ENCODE measurements at places on chromosomes 1 and 21.

GRCh38 chr1:74343216-74343615, 108.0 kb downstream of the TNNI3K start:
- no peak for DNase-seq

DNA sequence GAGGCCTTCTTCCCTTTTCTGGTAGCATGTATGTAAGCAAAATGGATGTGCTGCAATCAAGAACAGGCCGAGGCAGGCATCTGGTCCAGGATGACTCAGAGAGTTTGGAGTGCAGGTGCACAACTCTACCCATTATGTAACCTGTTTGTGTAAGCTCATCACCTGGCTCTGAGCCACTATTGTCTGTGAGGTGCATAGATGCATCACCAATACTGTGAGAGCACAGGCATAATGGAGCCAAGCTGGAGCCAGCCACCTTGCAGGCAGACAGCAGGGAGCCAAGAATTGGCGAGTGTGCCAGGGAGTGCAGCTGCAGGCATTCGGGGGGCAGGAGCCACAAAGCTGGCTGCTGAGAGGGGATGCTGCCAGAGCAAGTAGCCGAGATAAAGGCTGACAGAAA, 549.9 kb upstream of the RGS18 start:
- no peak for DNase-seq

DNA sequence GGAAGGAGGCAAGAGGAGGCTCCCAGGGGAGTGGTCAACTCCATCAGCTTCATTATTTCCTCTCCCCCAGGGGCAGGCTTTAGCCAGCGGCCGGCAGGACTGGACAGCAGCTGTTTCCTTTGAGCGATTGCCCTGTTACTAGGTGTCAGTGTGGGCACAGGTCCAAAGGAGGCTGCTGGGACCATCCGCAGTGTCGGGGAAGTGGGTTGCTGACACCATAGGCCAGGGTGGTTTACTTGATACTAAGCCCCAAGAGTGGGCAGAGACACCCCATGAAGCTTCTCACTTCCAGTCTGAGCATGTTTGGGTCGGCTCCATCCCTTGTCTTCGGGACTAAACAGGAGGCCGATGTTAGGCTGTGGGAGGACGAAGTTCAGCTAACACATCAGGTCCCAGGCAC, 63.6 kb downstream of the KAZN start:
- no peak for DNase-seq

- DNase-seq, result no peak
Measured at GRCh38 chr1:153685544-153686340, 7.3 kb downstream of the NPR1 start.

DNA sequence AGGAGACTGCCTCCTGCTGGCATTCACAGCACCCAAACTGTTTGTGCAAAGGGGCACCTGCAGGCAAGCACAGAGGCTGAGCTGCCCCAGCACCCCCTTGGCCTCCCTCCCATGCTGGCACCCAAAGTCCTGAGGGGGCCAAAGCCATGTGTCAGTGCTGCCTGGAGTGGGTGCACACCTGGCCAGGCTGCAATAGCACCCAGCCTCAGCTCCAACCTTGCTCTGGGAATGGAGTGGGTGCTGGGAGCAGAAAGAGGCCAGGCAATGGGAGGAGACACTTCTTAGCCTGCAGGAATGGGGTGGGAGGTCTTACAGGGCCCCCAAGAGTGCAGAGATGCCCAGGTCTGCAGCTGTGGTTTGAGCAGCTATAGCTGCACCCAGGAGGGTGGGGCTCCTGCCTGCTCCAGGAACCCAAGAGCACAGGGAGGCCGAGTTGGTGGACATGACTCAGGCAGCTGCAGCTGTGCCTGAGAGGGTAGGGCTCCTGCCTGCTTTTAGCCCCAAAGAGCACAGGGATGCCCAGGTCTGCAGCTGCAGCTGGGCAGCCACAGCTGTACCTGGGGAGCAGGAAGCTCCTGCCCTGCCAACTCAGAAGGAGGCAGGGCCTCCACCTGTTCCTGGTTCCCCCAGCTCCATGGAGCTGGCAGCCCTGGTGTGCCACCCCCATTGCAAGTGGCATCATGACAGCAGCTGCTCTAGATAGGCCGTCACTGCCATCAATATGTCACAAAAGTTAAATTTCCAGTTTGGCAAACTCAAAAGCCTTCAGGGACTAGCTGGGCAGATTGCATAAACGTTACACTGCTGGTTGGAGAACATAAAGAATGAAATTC, 5.3 kb upstream of the CHD1L start:
- DNase-seq, result no peak

DNA sequence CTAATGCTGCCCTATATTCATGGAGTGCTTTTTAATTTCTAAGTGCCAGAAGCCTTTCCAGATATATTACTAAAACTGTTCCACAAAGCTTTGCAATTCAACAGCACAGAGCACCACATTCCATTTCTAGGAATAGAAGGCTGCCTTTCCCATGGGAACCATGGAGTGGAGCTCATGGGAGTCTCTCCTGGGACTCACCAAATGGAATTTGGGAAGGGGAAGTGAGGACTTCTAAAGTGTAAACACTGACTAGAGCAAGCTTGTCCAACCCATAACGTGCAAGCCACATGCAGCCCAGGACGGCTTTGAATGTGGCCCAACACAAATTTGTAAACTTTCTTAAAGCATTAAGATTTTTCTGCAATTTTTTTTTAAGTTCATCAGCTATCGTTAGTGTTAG, 190.4 kb upstream of the TNR start:
- no peak for DNase-seq

GRCh38 chr1:117396636-117397035, 29.4 kb downstream of the MAN1A2 start:
- DNase-seq, result no peak

- DNase-seq, result no peak
Measured at GRCh38 chr21:18759751-18760161, 356.2 kb upstream of the TMPRSS15 start.

GRCh38 chr1:187721216-187721615, 892.5 kb downstream of the PLA2G4A start:
- no peak for DNase-seq

DNA sequence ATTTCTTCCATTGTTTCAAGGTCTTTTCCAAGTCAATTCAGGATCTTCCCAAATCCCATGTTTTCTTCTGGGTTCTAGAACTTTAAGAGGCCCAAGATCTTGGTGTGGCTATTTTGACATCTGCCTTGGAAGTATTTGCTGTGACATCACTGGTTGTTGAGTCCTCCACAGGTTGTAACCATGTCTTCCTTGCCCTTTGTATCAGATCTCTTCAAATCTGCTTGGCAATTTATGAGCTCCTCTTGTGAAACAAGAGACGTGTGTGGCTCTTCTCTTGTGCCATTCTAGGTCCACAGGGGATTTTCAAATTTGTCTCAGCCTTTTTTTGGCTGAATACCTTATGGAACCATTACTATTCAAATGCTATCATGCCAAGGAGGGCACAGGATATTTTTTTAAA, 60.3 kb upstream of the KCNK2 start:
- DNase-seq, result no peak

GRCh38 chr1:32754317-32755097, 51.9 kb upstream of the SYNC start:
- DNase-seq, result no peak

DNA sequence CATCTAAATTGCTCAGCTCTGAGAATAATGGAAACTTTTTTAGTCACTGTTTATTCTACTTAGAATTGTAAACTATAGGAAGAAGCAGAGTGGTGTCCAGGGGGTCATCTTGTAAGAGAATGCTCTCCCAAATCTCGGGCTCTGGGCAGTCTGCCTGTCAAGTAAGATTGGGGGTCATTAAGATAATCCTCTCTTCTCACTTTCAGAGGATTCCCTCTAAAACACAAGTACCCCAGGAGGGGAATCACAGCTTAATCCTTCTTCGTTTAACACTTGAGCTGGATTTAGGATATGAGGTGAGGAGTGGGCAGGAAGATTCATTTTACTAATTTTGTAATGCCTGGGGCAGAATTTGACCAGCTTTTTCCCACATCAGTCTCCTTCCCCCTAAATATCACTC, 81.2 kb downstream of the RPS6KA1 start:
- DNase-seq, result no peak

DNA sequence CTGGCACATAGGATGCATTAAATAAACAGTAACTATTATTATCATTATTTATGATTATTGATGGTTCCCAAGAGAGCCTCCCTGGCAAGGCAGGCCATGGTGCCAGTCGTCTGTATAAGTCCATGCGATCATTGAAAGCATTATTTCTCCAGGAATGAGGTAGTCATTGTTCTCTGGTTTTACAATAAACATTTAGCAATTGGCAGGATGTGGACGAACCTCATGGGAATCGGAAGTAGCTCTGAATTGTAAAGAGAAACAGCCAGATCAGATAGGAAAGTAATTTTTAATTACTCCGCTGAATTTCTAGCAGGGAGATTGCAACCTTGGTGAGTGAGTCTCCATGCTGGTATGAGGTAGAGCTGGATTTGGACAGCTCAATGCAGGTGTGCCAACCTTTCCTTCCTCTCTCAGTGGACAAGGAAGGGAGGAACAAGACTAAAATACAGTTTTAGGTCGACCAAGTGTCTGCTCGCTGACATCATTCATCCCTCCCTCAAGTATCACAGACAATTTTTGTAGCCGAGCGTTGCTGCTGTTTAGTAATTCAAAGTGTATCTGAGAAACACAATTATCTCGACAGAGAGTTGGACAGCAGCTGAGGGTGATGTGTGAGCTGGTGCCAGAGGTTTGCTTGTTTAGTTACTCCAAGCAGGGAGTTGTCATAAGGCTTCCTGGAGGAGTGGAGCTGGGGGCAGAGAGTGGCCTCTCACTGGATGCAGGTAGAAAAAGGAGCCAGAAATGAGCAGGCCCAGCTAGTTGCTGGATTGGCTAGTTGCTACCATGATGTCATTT, 250.8 kb downstream of the KCNJ6 start:
- DNase-seq, result no peak

- no peak for DNase-seq
Measured at GRCh38 chr21:45318146-45318555, 30.5 kb upstream of the POFUT2 start.

- DNase-seq, result no peak
Measured at GRCh38 chr1:61277121-61277690, 194.8 kb downstream of the NFIA start.

GRCh38 chr1:234272656-234273312, 100.5 kb upstream of the COA6 start:
- DNase-seq, result no peak

GRCh38 chr1:214523124-214523824, 28.1 kb downstream of the PTPN14 start:
- no peak for DNase-seq

DNA sequence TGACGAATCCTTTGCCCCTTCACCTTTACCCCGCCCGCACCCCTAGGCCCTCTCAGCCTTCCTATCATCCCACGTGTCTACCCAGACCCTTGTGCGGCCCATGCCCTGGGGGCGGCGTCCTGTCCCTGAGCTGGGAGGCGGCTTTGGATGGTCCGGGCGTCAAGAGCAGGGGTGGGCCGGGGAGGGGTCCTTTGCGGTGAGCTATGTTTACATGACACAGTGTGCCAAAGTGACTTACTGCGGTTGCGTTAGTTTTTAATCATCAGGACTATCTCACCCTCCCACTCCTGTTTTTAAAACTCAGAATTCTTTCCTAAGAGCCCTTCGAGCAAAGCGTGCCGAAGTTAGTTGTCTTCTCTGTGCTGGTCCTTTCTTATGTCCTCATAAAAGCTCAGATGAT, 144.6 kb downstream of the PGBD5 start:
- no peak for DNase-seq

- no peak for DNase-seq
Measured at GRCh38 chr1:115793162-115793561, 24.6 kb upstream of the CASQ2 start.

- no peak for DNase-seq
Measured at GRCh38 chr21:33368576-33368975, 34.6 kb upstream of the IFNGR2 start.

- no peak for DNase-seq
Measured at GRCh38 chr1:156118177-156118868, 3.8 kb downstream of the LMNA start.

- DNase-seq, result no peak
Measured at GRCh38 chr1:205672970-205673369, 7.3 kb downstream of the SLC45A3 start.

DNA sequence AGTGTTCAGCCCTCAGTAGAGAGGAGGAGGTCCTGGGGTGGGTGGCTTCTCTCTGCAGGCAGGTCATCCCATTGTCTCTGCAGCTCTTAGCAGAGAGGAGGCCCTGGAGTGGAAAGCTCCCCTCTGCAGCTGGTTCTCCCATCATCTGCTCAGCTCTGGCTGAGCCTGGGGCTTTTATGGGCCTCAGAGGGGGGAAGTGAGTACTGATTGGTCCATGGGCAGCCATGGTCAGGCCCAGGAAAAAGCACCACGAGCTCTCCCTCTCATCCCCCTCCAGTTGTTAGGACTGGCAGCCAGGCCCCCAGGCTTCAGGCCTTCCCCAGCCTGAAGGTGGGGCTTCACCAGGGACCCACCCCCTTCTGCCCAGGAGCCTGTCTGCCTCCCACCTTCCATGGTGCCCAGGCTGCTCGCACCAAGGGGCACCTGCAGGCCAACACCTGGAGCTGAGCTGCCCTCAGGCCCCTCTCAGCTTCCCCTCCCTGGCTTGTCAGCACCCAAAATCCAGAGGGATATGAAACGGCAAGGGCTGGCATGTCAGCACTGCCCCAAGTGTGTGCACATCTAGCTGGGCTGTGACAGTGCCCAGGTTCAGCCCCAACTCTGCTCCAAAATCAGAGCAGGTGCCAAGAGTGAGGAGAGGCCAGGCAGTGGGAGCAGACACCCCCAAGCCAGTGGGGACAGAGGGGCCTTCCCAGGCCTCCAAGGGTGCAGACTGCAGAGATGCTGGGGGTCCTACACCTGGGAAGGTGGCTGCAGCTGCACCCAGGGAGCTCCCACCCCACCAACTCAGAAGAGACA, 449.0 kb downstream of the MATN1 start:
- no peak for DNase-seq

DNA sequence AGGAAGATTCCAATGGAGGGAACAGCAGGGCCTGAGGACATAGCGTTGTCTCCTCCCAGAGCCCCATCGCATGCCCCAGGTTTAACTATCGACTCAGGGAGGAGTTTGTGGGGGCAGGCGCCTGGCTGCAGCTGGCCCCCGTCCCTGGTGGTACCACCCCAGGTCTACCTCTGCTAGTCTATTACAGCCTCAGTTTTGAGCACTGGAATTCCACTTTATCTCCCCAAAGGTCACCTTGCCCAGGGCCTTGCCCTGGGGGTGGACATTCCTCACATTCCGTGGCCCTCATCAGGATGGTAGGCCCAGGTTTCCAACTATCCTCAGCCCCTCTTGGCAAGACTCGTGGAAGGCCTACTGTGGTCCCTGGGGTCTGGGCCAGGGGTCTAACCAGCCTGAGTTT, 65.4 kb upstream of the SSBP3 start:
- DNase-seq, result no peak

GRCh38 chr1:53737648-53738204, 1.2 kb downstream of the GLIS1 start:
- no peak for DNase-seq

GRCh38 chr1:182196897-182197870, 135.7 kb upstream of the ZNF648 start:
- DNase-seq, result no peak

GRCh38 chr1:112904071-112904830, 51.7 kb downstream of the SLC16A1 start:
- no peak for DNase-seq
